ENCODE measurements at places on chromosomes 3 and 15.
A peak's percentile ranks its signal among the peaks of the same experiment; 100 is the strongest.

DNA sequence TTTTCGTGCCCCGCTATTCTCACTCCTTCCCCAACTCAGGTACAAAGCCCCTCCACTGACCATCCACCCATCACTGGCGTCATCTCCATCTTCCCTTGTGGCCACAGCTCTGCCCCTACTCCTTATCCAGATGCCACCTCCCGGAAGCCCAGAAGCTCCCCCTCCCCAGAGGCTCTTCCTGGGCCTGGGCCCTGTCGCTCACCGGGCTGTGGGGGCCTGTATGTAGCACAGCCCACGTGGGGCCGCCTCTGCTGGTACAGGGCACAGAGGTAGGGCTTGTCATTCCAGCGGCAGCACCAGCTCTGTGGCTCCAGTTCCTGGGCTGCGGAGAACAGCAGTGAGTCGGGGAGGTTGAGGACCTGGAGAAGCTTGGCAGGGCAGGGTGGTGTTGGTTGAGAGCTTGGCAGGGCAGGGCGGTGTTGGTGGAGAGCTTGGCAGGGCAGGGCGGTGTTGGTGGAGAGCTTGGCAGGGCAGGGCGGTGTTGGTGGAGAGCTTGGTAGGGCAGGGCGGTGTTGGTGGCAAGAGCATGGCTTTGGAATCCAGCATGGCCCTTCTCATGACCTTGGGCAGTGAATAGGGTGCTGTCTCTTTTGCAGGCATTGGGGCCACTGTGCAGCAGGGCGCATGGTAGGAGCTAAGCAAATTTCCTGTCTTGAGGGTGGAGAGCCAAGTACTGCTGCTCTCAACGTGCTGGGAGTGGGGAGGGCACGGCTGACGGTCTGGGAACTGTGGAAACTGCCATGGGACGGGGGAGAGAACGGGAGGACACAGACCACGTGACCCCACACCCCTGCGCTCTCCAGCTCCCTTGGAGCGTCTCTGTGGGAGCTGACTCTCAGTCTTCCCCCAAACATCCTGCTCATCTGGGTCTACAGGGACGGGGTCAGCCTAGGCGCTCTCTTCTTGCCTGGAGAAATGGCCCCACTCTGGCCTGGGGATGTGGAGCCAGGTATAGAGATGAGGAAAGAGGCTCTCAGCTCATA is 43.4 kb downstream of the MUC20 start:
- no peak for DNase-seq

- peak; percentile 57 for DNase-seq
These were observed 147.8 kb upstream of the MCTP2 start for GRCh38 chr15:94083467-94084052.

- no peak for DNase-seq
These were observed 273.2 kb downstream of the PDZRN3 start for GRCh38 chr3:73351423-73352071.

DNA sequence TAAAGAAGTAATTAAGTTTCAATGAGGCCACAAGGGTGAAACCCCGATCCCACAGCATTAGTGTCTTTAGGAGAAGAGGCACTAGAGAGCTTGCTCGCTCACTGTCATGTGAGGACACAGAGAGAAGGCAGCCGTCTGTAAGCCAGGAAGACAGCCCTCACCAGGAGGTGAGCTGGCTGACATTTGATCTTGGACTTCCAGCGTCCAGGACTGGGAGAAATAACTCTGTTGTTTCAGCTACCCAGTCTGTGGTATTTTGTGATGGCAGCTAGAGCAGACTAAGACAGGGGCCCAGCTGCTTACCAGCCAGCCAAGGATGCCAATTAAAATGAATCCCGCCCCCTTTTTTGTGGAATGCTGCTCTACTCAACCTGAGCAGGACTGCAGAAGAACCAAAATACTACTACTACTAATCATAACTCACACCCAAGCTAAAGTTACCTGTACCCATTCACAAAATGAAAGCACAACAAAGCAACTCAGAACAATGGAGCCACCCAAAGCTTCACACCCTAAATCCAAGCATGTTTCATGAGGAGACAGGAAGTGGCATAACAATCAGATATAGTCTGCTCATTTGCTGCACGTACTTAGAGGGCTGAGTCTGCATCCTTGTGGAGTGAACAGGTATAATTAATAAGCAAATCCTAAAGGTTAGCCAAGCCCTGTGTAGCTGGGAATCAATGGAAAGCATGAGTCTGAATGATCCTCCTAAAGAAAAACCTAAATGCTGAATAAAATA is 35.6 kb upstream of the RHCG start:
- peak; percentile 88 for DNase-seq

- DNase-seq = peak; percentile 96
These were observed 894 bp upstream of the CCNL1 start for GRCh38 chr3:157160658-157161424.

DNA sequence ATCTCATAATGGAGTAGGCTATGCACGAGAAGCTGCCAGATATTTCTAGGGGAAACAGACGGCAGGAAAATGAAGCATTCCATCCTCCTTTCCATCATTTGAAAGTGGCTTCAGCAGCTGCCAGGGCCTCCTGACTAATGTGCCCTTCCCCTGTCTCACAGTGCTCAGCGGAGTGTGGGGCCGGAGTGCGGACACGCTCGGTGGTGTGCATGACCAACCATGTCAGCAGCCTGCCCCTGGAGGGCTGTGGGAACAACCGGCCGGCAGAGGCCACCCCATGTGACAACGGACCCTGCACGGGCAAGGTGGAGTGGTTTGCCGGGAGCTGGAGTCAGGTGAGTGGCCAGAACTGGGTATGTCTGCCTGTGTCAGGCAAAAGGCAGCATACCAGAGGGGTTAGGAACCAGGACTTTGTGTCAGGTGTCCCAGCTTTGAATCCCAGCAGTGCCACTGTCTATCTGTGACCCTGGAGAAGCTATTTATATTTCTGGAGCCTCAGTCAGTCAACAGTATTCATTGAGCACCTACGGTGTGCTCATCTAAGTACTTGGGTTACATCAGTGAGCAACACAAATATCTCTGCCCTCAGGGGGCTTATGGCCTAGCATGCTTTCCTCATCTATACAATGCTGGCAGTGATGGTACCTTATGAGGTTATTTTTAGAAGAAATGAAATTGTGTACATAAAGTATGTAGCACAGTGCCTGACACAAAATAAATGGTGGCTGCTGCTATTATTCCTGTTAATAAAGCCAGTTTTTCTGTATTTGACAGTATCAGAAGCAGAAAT is 52.4 kb upstream of the NR2E3 start:
- DNase-seq = no peak

DNA sequence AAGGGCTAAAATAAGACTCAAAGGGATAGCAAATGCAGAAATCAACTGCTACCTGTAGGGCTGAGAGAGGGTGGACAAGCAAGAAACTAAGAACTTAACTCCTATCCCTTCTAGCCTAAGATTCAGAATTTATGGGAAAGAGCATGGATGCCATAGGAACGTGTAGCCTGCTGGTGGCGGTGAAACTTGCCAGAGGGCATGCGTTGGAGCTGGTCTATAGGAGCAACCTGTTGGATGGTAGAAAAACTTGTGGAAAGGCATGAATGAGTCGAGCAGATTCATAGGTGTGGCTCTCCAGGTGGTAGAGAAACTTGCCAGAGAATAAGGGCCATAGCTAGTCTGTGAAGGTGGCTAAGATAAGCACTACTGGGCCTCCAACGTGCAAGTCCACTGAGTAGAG is 137.2 kb downstream of the DOCK3 start:
- DNase-seq = peak; percentile 9

DNA sequence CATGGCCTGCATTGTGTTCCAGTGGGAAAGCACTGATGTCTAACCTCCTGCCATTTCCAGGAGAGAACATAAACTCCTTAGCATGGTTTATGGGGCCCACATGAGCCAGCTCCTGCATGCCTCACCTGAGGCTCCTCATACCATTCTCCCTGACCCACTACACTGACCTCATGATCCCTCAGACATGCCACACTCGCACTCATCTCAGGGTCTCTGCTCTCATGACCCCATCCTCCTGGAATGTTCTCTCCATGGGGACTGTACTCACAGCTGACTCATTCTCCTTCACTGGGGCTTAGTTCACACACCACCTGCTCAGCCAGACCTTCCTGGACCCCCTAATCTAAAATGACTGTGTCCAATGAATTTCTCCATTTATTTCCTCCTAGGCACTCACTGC is 4.0 kb upstream of the LMCD1 start:
- peak; percentile 56 for DNase-seq

- peak; percentile 76 for DNase-seq
These were observed 61.3 kb upstream of the CMTM8 start for GRCh38 chr3:32176989-32177701.

DNA sequence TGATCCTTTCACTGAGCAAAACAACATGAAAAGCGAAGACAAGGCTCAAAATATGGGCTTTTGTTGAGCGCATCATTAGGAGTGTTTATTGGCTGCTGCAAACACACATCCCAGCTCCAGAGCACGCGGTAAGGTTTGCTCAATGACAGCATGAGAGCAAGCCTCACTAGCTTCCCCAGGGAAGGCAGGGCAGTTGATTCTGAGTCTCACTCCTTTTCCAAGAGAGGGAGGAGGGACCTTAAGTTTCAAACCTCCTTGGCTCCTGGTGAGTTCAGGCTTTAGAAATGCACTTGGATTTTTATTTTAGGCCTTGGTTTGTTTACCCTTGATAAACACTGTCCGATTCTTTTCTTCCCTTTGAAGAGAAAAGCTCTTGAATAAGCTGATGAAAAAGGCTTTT is 69.1 kb upstream of the CACNA2D3 start:
- no peak for DNase-seq

GRCh38 chr3:164194842-164195241 is 883.5 kb downstream of the SI start:
- no peak for DNase-seq

DNA sequence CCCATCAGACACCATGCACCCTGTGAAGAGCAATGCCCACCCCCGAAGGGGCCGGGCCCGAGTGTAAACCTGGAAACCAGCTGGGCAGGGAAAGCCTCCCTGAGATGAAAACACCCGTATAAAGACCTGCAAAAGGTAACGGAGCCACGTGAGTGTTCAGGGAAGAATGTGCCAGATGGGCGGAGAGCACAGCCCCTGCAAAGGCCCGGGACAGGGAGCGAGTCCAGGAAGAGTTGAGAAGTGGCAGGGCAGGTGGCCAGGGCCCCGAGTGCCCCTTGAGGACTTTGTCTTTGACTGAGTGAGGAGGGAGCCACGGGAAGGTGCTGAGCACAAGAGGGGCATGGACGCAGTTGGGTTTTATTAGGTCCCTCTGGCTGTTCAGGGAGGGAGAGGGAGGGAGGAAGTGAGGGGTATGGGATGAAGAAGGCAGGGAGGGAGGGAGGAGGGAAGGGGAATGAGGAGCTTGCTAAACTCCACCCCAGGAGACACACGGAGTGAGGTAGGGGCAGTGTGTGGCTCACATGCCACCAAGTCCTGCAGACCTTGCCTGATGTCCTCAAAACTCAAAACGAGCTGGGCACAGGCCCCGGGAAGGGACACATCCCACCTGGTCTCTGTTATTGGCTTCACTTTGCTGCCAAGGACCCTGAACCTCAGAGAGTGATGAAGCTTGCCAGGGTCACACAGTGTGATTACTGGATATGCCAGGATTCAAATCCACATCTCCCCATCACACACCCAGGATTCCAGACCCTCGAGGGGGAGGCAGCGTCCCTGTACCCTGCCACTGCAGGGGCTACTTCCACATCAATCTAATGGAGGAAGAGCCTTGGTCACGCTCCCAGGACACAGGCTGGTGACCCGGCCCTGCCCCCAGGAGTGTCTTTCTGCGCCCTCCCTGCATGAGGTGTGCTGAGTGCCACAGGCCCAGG is 49.1 kb upstream of the IQSEC1 start:
- DNase-seq = no peak

DNA sequence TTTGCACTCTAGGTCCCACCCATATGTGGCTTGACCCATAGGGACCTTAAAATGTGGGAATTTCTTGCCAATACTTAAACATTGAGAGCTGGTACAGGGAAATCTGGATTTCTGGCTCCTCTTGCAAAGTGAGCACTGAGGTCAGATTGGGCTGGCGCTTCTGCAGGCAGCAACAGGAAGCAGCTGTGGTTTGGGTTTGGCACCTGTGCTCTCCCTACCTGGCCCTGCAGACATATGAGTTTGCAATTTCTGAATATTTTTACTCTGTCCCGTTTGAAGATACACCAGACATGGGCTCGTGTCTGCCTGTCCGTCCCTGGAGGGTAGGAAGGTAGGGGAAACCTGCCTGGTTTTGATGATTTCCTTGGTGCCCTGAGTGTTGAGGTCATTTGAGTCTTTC is 74.8 kb upstream of the SEC13 start:
- DNase-seq = no peak

GRCh38 chr15:85379403-85380131 is 836 bp upstream of the AKAP13 start:
- no peak for DNase-seq

GRCh38 chr3:14803101-14803980 is 15.4 kb upstream of the FGD5 start:
- no peak for DNase-seq

GRCh38 chr3:16073203-16073602 is 101.3 kb upstream of the GALNT15 start:
- DNase-seq = no peak

- peak; percentile 61 for DNase-seq
These were observed 65.7 kb upstream of the ALDH1L1 start for GRCh38 chr3:126245811-126246727.

GRCh38 chr15:78313383-78313782 is 14.0 kb upstream of the SKIC8 start:
- no peak for DNase-seq

DNA sequence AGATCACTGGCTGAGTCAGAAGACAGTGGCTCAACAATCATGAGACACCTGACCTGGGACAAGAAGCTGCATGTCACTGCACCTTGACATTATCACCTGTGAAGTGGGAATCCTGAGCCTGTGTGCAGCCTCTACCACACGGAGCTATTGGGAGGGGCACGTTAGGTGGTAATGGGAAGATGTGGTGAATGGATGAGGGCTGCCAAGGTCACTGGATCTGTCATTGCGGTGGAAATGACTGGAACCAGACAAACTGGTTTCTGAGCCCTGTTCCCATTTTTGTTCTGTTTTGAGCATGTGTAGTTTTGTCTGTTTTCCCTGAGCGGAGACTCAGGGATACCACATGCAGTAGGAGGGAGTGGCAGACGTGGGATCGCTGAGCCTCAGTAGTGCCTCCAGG is 235.5 kb downstream of the OPA1 start:
- peak; percentile 95 for DNase-seq

All from epithelial cell of esophagus (primary cell).